ENCODE measurements at places on chromosomes 3 and 15.

DNA sequence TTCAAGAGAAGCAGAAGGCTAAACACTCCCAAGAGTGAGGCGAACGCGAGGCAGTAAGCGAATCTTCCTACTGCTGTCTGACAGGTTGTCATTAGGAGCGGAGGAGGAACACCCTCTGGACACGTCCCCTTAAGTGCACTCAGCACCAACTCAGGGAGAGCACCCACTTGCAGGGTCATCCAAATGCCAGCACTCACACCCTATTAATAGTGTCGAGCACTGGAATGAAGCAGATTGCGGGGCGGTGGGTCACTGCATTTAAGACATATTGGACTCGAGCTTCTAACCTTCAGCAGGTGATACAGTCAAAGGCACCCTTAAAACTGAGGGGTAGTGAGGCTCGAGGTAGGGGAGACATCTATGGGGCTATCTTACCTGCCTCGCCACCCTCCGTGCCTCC lies 28.7 kb downstream of the SH3BP5 start:
- no peak for DNase-seq

- no peak for DNase-seq
Measured at GRCh38 chr15:77069521-77070121, 1.3 kb downstream of the TSPAN3 start.

DNA sequence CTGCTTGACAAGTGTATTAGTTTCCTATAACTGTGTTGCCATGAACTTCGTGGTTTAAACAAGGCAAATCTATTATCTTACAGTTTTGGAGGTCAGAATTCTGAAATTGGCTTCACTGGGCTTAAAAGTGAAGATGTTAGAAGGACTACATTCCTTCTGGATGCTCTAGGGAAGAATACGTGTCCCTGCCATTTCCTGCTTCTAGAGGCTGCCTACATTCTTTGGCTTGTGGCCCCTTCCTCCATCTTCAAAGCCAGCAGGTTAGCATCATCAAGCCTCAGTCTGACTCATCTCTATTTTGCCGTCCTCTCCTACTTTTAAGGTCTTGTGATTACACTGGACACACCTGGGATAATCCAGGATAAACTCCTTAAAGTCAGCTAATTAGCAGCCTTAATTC lies 327.7 kb downstream of the SATB1 start:
- DNase-seq, result no peak

- no peak for DNase-seq
Measured at GRCh38 chr3:157493627-157494550, 9.3 kb downstream of the VEPH1 start.

DNA sequence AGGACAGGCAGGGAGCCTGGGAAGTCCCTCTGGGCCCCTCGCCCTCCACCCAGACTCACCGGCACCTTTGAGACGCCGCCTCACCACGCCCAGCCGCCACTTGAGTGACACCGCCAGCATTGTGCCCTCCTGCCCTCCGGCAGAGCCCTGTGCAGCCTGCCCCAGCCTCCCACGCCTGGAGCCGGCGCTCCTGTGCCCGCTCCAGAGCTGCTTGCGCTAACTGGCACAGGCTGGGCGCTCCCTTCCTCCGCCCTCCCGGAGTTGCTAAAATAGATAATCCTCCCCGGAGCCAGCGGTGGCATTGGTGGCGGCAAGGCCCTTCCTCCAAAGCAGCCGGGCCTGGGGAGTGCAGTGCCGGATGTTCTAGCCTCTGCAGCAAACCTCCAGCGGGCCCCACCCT lies 15.7 kb upstream of the GRIP2 start:
- DNase-seq, result no peak

GRCh38 chr15:71409541-71409940 lies 294.3 kb downstream of the THSD4 start:
- DNase-seq, result no peak

DNA sequence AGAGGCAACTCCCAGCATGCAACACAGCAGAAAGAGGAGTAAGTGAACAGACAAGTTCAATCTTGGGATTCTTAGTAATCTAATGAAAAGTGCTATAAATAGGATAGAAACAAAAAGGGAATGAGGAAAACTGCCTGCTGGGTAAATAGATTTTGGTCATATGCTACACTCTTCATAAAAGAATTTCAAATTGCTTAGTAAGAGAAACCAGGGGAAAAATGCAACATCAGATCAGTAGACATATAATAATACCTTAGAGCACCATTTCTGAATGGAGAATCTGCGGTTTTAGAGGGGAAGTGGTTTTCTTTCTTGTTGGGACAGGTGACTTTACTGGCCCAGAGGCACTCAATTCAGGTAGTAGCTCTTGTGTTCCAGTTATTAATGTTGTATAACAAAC lies 13.4 kb upstream of the TBC1D5 start:
- DNase-seq, result no peak

DNA sequence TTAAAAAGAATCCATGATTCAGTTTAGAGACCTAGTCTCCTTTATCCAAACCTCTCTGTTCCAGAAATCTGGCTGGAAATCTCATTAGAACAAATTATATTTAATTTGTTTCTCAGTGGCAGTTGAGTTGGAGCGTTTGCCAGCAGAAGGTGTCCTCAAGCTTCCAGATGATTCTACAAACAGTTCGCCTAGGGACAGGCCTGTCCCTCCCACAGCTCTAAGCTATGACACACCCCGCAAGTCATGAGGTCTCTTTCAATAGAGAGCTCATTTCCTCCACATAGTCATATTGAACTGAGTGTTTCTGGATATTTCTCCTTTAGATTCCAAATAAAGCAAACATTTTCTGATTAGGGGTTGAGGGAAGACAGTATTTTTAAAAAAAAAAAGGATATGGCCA lies 230.3 kb downstream of the ATP8B4 start:
- no peak for DNase-seq

DNA sequence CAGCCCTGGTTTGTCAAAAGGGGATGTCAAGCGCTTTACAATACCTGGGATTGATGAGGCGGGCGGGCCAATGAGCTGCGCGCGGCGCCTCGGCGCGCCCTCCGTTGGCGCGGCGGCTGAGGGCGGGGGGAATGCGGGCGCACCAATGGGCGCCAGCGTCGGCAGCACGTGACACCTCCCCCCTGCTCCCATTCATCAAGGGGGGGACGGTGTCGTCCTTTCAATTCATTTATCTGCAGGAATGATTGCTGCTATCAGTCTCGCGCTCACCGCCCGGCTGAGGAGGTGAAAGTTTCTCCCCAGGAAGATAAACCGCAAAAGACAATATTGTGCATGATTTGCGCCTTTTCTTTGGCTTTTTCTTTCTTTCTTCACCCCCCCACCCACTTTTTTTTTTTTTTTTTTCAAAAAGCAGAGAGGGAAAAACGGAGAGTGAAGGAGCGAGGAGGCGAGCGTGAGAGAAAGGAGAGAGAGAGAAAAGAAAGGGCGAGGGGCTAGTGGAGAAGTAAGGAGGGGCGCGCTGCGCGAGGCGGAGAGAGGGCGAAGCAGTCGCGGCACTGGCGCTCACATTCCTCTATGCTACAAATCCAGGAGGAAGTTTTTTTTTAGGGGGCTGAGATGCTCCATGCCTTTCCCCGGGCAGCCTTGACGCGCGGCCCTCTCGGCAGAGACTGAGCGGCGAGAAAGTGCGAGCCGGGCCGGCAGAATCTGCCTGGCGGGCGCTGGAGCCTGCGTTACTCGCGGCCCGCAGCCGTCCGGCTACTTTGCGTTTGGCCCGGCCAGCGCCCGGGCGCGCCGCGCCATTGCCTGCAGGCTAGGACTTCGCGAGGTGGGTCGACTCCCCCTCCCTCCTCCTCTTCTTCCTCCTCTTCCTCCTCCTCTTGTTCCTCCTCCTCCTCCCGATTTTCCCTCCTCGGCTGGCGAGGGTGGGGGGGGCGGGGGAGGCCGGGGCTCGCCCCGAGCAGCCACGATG lies at the start of gene ZIC1:
ZIC1 (plus strand) TSS at position 223 of the 973 bp plus-strand sequence; CDS start at position 971, 748 bp downstream.
- no peak for DNase-seq

- no peak for DNase-seq
Measured at GRCh38 chr3:76965122-76965725, 74.7 kb upstream of the ROBO2 start.

DNA sequence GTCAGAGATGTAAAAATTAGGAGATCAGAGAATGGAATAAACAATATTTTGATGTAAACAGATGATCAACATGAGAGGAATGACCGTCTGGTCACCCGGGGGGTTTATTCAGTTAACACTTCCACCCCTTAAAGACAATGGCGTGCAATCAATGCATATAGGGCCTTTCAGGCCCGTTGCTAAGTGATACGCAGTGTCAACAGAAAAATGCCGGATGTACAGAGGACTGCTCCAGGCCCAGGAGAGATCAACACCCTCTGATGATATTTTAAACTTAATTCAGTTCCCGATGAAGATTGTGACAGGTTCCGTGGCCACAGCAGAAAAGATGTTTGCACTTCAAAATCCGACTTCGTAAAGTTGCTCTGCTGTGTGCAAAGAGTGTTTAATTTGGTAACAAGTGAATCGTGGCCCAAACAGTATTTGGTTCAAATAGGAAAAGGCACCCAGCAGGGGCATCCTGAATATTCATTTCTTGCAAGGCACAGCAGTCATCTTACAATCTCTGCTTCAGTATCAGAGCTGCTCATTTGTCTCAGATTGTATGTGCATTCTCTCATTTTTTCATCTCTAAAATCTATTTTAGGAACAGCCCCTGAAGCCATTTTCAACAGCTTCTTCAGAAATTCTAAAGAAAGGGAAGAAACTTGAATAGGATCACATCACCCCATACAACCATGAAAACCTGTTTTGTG lies 72.6 kb downstream of the FOXB1 start:
- no peak for DNase-seq

- no peak for DNase-seq
Measured at GRCh38 chr3:47896736-47897135, 93.8 kb downstream of the DHX30 start.

- DNase-seq, result peak; percentile 47
Measured at GRCh38 chr3:48634661-48635221, 520 bp downstream of the SLC26A6 start.

DNA sequence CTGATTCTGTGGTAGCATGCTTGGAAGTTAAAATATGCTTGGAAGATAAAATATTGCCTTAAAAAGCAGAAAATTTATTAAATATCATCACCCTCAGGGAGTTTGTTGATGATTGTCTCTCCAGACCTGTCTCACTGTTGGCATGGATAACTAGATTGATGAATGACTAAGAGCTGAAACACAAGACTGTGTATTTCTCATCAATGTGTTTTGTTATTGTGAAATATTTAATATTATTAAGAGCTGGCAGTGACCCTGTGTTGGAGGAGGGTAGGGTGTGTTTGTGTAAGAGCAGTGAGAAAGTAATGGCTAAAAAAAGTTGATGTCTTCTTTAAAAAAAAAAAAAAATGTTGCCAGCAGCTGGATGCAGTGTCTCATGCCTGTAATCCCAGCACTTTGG lies 82.2 kb downstream of the ITPR1 start:
- no peak for DNase-seq

DNA sequence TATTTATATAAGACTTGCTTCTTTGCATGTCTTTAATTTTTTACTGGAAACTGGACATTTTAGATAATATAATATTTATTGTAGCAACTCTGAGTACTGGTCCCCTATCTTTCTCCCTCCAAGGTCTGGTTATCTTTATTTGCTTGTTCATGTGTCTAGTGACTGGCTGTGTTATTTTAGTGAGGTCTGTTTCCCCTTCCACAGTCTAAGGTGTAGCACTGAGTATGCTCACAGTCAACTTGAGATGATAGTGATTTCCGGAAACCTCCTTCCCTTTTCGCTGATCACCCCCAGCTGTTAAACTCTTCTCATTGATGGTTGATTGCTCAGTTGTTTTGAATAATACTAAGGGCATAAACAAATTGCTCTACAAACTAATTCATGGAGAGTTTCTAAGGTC lies 37.0 kb downstream of the PCNP start:
- DNase-seq, result no peak

DNA sequence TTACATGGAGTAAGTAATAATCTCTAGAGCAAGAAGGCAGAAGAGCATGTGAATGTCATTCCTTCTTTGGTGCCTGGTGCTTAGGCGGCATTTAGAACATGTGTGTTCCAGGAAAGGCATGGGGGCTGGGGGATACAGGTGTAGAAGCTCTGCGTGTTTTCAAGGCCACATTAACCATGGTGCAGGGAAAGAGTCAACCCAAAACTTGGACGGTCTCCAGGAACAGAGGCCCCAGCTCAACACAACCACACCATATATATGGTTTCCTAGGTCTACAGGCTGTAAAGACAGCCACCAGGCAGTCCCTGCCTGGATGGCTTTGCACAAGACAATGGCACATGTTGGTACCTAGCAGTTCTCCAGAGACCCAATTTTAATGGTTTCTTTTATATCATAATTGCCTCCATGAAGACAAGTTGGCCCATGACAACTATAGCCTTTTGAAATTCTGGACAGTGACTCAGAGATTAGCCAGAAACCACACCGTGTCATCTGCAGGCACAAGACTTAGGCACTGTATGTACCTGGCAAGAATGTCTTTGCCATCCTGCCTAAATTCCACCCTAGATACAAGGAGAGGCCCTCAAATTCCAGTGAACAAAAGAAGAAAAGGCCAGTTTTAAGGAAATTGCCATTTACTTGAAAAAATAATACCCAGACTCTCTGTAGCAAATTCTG lies 25.0 kb upstream of the DGKG start:
- DNase-seq, result no peak

GRCh38 chr3:123804676-123805075 lies 79.5 kb downstream of the MYLK start:
- no peak for DNase-seq

DNA sequence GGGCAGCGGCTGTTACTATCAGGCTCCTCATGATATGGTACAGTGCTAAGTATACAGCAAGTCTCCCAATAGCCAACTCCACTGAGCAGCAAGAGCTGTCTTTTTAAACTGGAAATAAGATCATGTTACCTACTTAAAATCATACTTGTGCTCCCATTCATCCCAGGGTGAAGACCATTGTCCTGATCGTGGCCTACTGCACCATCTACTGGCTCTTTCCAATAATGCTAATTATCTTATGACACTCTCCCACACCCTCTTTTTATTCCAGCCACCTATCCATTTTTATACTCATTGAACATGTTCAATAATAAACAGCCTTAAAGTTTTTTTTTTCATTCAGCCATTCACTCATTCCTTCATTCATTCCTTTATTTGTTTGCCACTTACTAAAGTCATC lies 117.7 kb downstream of the GBE1 start:
- DNase-seq, result no peak

DNA sequence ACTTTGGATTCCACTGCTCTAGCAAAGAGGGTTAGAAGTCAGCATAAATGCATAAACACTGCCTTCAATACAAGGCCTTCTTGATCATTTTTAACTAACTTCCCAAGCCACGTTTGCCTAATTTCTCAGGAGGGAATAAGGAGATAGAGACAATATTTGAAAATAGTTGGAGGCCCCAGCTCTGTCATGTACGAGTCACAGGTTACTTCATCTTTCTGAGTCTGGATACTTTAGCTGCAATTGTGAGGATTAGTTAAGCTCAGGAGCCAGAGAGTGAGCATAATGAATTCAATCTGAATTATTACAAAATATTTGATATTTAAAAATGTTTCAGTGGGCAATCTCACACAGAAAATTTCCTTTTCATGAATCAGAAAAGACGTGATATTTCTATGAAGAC lies 298.9 kb downstream of the SHOX2 start:
- no peak for DNase-seq

GRCh38 chr15:80605591-80606150 lies 89.4 kb upstream of the ABHD17C start:
- DNase-seq, result no peak

GRCh38 chr3:105790534-105790933 lies 78.3 kb downstream of the CBLB start:
- no peak for DNase-seq

Data from T-helper 2 cell treated with Interferon-gamma antibody and Interleukin-4, amounts not matched to agents 5 μg/mL and 100 μg/mL, for 36 hours (primary cell).